Stimulated activated CD4-positive, alpha-beta T cell treated with anti-CD3 and anti-CD28 coated beads, Interleukin-1b, Interleukin-23, amount 100 ng/mL, for 1 hour (primary cell): ENCODE measurements at places on chromosomes 6 and 20.

- DNase-seq: no peak
These were observed 288.4 kb downstream of the CLIC5 start for GRCh38 chr6:45727228-45727627.

GRCh38 chr6:134593887-134594286 lies 276.0 kb upstream of the SGK1 start:
- DNase-seq: no peak

DNA sequence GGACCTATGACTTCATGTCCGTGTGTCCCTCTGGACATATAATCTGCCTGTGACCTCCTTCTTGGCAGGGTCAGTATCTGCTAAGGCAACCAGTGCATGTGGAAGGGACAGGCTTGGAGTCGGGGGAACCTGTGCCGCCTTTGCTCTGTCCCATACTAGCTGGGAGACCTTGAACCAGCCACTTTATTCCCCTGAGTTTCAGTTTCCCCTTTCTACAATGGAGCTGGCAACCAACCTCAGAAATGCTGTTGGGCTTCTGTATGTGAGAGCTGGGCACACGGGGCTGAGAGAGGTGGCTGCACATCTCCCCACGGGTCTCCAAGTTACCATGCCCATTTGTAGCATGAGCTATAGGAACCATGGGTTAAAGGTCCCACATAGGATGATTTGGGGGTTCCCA lies 53.8 kb downstream of the CD40 start:
- DNase-seq: no peak

- DNase-seq: no peak
These were observed 391.2 kb upstream of the MAP3K7 start for GRCh38 chr6:90978046-90978445.

DNA sequence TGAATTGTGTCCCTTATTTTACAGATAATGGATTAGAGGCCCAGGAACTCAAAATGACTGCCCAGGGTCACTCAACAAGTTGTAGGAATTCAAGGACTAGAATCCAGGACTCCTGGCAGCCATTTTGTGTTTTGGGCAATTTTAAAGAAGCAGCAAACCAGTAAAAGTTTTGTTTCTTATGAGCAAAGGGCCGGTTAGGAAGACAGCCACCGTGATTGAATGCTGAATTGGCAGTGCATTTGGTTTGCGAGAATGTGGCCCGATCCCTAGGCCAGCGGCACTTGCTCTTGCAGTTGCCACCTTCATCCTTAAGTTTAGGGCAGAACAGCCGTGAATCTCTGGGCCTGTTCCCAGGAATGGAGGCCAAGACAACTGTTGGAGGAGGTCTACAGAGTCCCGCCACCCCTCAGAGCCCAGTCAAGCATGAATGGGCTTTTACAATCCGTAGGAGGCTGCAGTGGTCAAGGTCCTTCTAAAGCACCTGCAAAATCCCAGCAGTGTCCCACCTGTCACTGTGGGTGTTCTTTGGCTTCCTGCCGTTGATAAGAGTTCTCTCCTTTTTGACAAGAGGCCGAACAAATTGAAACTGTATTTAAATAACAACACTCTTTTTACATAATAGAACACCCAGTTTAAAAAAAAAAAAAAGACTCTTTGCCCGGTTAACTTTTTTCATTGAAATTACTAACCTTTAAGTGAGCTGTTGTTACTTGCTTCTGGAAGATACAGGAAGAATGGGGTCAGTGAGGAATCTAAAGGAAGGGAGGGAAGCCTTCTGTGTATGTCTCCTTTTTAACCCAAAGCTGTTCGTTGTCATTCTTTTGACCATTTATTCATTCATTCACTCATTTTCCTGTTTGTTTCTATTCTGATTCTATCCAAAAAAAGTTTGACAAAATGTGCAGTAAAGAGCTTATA lies 68.7 kb downstream of the PHACTR2 start:
- DNase-seq: no peak

DNA sequence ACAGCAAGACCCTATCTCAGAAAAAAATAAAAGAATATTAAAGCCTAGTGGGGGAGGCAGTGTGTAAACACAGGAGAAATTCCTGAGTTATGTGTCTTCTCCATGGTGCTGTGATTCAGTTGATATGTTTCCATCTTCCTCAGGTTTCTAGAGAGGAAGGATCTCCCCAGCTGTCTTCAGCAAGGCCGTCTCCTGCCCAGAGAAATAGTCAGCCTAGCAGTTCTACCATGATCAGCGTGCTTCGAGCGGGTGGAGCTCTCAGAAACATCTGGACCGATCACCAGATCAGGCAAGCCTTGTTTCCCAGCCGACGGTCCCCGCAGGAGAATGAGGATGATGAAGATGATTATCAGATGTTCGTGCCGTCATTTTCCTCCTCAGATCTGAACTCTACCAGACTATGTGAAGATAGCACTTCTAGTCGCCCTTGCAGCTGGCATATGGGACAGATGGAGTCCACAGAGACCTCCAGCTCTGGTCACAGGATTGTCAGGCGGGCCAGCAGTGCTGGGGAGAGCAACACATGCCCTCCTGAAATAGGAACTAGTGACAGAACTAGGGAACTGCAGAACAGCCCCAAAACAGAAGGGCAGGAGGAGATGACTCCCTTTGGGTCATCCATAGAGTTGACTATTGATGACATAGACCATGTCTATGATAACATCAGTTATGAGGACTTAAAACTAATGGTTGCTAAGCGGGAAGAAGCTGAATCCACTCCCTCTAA lies 34.9 kb upstream of the MTHFD1L start:
- DNase-seq: no peak

DNA sequence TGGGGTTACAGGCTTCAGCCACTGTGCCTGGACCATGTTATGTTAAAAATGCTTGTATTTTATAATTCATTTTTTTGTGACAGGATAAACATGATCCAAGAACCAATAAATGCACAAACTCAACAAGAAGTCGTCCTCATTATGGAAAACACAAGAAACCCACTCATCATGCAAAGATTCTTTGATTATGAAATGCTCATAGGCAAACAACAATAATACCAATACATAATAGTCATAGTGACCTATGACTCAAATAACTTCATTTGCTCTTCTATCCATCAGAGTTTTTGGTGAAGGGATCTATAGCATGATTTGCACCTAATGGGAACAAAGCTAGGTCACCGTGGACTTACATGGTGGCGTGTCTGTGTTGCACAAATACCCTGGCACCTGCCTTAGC lies 217.1 kb upstream of the THEMIS start:
- no peak for DNase-seq

- no peak for DNase-seq
These were observed 73.6 kb downstream of the NCR2 start for GRCh38 chr6:41408982-41409381.

- no peak for DNase-seq
These were observed 22.0 kb downstream of the LYRM2 start for GRCh38 chr6:89616531-89616930.

GRCh38 chr6:29647927-29648642 lies 8.8 kb upstream of the MOG start:
- no peak for DNase-seq

DNA sequence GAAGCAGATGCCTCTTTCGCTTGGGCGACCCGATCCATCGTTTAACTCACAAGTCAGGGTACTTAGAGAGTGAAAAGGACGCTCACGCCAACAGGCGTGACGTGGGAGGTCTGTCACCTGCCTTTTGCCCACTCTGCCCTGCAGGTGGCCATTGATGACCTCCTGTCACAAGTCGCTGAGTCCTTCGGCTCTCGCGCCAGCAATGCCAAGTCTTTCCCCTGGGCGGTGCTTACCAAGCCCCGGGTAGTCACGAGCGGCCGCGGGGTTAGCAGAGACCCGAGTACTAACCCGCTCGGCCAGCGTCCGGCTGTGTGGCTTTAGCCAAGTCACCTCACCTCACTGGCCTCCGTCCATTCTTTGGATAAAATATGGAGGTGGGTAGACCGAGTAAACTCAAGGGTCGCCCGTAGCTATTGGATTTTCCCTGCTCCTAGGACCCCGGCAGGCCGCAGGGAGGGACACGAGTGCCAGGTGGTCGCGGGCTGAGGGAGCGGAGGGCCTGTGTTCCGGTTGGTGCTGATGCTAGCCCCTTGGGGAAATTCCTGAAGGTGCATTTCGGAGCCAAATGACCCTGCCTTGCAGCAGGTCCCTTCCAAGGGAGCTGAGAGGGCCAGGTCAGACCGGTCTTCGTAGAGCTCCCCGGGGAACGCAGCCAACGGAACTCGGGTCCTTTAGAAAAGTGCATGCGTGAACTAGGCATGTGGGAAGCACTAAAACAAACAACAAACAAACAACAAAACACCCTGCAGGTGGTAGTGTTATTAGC lies 668 bp downstream of the PKIB start:
- DNase-seq: no peak

- DNase-seq: no peak
These were observed 671.7 kb upstream of the CITED2 start for GRCh38 chr6:140046016-140046632.

DNA sequence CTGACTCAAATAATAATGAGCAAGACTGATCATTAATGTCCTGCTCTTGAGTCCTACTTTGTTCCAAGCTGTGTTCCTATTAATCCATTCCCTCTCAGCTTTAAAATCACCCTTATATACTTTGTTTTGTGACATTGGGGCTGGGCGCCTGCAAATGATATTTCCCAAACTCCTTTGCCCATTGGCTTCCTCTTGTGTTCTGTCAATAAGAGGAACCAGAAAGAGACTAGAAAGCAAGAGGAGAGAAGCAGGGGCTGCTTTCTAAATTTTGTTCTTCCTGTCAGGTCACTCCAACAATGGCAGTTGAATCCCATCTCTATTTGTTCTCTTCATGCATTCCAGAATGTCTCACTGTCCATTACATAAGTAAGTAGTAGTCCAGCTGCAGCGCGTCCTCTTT lies 21.6 kb upstream of the TRIM27 start:
- no peak for DNase-seq

GRCh38 chr6:8947900-8948299 lies 512.6 kb upstream of the SLC35B3 start:
- DNase-seq: no peak

GRCh38 chr6:111358454-111358853 lies 124.6 kb downstream of the REV3L start:
- DNase-seq: no peak

- DNase-seq: no peak
These were observed 69.3 kb downstream of the PDSS2 start for GRCh38 chr6:107390056-107390455.

- no peak for DNase-seq
These were observed 43.1 kb upstream of the ZNF831 start for GRCh38 chr20:59120491-59120890.

DNA sequence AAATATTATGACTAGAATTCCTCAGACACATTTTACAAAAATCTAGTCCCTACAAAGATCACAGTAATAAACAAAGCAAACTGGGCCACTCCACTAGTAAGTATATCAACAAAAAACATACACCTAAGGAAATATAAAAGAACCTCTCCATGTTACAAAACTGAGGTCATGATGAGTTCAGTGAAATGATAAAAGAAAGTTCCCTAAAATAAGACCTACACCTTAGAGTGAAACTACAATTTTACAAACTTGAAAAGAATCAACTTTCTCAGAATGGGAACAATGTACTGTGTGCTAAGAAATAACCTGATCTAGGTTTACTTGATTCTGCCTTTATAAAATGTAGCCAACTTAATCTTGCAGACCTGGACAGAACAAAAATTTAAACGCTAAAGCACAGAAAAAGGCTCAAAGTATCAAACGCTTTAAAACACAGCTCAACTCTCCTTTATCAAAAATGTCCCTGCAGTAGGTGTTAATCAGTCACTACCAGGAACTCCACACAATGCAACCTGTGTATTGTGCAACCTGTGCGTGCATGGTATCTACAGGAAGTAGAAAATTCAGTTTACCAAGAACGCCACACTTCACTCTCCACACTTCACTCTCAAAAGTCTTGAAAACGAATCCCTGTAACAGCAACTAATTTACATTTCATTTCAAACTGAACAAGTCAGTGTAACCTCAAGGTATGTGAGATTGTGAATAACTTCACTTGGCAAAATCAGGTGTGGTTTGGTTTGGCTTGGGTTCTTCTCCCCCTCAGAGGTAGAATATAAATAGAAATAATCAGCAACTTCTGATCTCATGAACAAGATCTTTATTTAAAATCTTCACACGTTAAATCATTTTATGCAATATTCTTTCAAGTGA lies 1.8 kb downstream of the RALGAPA2 start:
- no peak for DNase-seq

DNA sequence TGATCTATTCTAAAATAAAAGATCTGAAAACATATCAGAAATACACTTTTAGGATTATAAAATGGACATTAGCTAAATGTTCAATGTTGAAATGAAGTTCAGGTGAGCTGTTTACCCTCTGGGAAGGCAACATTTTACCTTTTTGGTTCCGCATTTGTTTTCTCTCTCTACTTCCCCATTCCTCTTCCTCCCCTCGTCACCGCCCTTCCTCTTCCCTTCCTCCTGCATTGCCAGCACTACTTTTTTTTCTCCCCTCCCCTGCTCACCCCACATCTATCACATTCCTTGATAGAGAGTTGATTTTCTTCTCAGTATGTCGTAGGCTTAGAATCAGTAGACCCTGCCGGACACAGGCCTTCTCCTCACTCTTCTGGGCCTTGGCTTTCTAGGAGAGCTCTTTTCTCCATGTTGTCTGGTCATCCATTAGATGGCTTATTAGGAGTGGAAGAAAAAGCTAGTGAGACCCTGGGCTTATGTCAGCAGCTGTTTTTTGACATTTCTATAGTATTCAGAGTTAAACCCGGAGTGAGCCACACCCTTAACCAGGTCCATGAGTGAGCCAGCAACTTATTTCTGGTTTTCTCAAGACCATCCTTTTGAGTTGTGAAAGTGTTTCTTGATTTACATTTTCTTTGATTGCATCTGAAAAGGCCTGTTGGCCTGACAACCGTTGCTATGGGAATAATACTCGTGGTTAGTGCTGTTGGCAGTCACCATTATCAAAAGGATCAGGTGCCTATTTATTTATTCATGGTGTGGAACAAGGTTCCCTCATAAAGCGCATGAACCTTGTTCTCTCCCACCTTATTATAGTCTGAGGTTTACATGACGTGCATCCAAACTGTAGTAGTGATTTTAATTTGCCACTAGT lies 90.9 kb downstream of the DTD1 start:
- no peak for DNase-seq

GRCh38 chr6:12173661-12174060 lies 116.5 kb upstream of the EDN1 start:
- no peak for DNase-seq

DNA sequence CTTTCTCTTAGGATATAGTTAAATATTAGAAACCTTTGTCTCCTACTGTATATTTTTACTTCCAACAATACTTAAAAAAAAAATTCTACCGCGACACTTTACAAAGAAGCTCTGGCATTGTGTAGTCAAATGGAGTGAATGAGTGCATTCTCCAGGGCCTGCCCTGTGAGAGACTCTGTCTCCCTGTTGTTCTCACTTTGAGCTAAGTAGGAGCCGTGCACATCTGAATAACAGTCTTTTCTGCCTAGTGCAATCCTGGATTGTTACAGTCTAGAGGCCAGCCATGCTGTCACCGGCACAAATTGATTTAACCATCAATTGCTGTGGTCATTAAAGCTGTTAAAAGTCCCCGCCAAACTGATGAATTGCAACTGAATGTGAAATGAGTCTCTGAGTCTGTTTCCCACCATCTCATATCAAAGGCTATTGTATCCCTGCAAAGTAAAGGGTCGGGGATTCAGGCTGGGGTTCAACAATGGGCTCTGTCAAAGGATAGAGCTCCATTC lies 156.0 kb downstream of the RFPL4B start:
- DNase-seq: no peak

- no peak for DNase-seq
These were observed 75.0 kb downstream of the NOL4L start for GRCh38 chr20:32510120-32510600.

GRCh38 chr6:19734061-19734460 lies 103.1 kb upstream of the ID4 start:
- DNase-seq: no peak
